ENCODE measurements at places on chromosomes 1 and 21. TPM values are rescaled to one million over a fixed set of nuclear protein-coding genes. Genes with fewer than 3 reads are reported as not detected.

Gene FHAD1
- total RNA-seq: 14.3 TPM

Gene HSPB7
- total RNA-seq: 4.9 TPM

Gene KCNA2
- total RNA-seq: 0.77 TPM

Gene NID1
- 46.6 TPM for total RNA-seq

Gene DMBX1
- not detected for total RNA-seq

GRCh38 chr1:2428490-2428889, 16.1 kb upstream of the PEX10 start:
- H3K4me1 ChIP-seq: no peaks in the 10 kb centered on the region
- no peak overlapping the region for H3K27ac ChIP-seq
- H3K36me3 ChIP-seq: no peaks in the 10 kb centered on the region
- H3K4me3 ChIP-seq: no peak overlapping the region

DNA sequence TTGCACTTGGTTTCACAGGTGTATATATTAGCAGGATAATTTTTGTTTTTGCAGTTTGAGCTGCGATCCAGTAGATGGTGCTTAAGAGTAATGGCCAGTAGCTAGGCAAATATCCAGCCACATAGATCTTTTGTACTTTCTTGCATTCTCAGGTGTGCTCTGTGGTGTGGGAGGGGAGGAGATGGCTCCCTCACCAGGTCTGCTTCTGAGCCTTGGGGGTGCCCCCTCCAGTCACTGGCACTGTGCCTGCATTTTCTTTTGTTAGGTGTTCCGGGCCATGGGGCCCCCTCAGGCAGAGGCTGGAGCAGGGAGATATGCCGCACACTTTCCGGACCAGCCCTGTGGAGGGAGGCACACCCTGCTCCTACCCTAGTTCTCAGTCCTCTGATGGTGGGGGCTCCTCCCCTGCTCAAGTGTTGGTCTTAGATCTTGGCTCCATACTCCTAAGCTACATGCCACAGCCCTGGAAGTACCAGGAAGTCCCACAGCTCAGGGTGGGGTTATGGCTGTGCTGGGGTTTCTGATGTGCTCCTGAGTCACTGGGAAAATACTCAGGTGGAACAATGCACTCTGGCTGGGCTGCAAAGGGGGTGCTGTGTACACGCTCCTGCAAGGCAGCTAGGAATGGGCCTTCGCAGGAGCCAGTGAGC, 197.6 kb upstream of the DMRTA2 start:
- no peaks in the 10 kb centered on the region for H3K27me3 ChIP-seq
- peak overlapping the region; percentile 48 for H3K27ac ChIP-seq

DNA sequence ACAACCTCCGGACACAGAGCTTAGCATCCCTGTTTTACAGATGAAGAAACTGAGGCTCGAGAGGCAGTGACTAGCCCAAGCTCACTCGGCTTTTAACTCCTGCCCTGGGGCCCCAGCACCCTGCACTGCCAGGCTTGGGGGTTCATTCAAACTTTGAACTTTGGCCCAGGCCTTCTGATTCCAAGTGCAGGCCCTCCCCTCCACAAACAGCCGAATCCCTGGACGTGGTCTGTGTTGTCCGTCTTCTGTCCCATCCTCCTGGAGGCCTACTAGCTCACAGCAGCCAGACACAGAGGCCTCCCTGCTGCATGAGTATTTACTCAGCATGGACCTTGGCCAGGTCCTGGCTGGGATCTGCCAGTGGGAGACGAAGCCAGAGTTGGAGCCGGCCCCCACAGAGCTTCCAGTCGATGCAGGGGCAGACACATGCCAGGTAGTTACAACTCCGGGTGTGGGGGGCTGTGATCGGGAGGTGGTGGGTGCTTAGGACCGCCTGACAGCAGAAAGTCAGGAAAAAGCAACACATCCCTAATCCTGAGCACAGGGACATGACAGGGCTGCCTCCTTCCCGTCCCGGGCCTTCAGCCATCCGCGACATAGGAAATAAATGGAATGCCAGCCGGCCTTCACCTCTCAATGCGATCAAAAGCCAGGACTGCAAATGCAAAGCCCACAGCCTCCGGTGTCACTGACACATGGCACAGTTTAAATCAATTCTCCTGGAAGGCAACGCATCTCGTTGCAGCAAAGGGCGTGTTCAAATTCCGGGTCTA, 7.4 kb downstream of the IFFO2 start:
- no peaks in the 10 kb centered on the region for H3K27me3 ChIP-seq
- peak overlapping the region; percentile 52 for H3K4me3 ChIP-seq
- peaks cover 98% of the 10 kb centered on the region for H3K4me1 ChIP-seq
- H3K27ac ChIP-seq: peak overlapping the region; percentile 91

GRCh38 chr1:58251430-58252073, 295.0 kb downstream of the OMA1 start:
- peaks cover 5% of the 10 kb centered on the region for H3K4me1 ChIP-seq
- H3K27ac ChIP-seq: no peak overlapping the region
- DNase-seq: no peak
- H3K36me3 ChIP-seq: no peaks in the 10 kb centered on the region
- H3K27me3 ChIP-seq: peaks cover 32% of the 10 kb centered on the region

DNA sequence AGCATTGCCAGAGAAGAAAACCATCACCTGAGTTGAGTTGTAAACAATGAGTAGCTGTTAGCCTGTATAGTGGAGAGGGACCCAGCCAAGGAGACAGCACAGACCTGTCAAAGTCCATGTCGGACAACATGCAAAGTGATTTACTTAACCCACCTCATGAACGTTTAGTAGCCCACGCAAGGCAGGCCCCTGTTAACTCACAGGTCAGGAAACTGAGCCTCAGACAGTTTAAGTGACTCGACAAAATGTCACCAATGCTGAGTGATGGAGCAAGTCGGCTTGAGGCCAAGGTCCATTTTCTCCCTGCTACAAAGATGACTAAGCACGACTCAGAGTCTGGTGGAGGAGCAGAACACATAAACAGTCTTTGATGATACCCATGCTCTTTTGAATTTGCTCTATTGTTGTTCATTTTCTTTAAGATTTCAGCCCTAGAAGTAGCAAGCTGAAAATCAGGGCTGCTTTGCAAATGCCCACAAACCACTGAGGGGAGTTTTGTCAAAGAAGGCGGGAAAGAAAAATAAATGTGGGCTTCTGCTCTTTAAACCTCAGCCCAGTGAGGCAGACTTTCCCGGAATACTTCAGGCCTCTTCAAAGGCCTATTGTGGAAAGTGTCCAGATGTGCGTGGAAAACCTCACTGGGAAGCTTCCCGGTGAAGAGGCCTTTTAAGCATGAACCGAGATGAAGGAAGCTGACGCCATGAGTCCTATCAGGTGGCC, 83.8 kb upstream of the HOOK1 start:
- no peak for DNase-seq
- H3K27me3 ChIP-seq: no peaks in the 10 kb centered on the region
- peaks cover 30% of the 10 kb centered on the region for H3K4me1 ChIP-seq
- H3K4me3 ChIP-seq: no peak overlapping the region

DNA sequence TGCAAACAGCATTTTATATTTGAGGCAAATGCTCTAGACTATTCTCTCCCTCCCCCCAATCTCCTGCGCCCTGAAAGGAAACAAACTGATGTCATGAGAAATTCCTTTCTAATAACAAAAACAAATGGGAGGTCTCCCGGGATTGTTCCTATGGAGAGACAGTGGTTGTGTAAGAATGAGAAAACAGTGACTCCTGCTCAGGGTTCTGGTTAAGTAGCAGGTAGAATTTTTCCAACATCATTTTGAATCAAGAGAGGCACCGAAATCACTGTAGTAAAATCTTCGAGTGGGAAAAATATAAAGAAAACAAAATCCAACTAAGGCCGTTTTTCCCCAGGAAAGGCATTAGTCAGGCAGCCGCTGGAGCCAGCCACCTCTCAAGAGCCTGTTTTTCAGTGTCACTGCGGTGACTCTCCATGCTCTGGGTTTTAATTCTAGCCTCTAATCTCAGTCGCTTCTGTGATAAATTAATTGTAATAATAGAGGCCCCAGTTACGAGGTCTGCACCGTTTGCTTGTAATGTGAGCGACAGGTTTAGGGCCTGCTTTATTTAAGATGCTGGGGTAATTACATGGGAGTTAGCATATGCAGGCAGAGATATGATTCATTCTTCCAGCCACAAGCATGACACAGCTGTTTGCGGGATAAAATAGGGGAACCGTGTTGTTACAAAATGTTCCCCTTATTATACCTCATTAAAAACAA, 80.3 kb downstream of the RNF220 start:
- H3K27me3 ChIP-seq: peaks cover 5% of the 10 kb centered on the region
- no peak overlapping the region for H3K27ac ChIP-seq
- no peak for DNase-seq
- H3K4me3 ChIP-seq: no peak overlapping the region
- H3K36me3 ChIP-seq: no peaks in the 10 kb centered on the region
- H3K4me1 ChIP-seq: peaks cover 4% of the 10 kb centered on the region

GRCh38 chr1:208068908-208069307, 158.0 kb upstream of the CD34 start:
- no peak overlapping the region for H3K4me3 ChIP-seq
- no peaks in the 10 kb centered on the region for H3K4me1 ChIP-seq
- no peak for DNase-seq
- no peaks in the 10 kb centered on the region for H3K27me3 ChIP-seq
- H3K36me3 ChIP-seq: peaks cover 88% of the 10 kb centered on the region

- peaks cover 29% of the 10 kb centered on the region for H3K4me1 ChIP-seq
- H3K36me3 ChIP-seq: peaks cover 70% of the 10 kb centered on the region
- no peak overlapping the region for H3K4me3 ChIP-seq
- H3K27me3 ChIP-seq: no peaks in the 10 kb centered on the region
Observed at GRCh38 chr21:32457360-32457840, 44.9 kb downstream of the EVA1C start.

GRCh38 chr1:39522661-39523567, 31.5 kb downstream of the BMP8A start:
- H3K4me3 ChIP-seq: no peak overlapping the region
- no peaks in the 10 kb centered on the region for H3K4me1 ChIP-seq
- H3K27ac ChIP-seq: no peak overlapping the region
- DNase-seq: no peak
- H3K36me3 ChIP-seq: peaks cover 19% of the 10 kb centered on the region
- H3K27me3 ChIP-seq: no peaks in the 10 kb centered on the region

- H3K36me3 ChIP-seq: no peaks in the 10 kb centered on the region
- no peak overlapping the region for H3K27ac ChIP-seq
- no peak for DNase-seq
- H3K4me1 ChIP-seq: peaks cover 6% of the 10 kb centered on the region
- no peak overlapping the region for H3K4me3 ChIP-seq
Observed at GRCh38 chr1:218401998-218402785, 57.1 kb downstream of the TGFB2 start.

DNA sequence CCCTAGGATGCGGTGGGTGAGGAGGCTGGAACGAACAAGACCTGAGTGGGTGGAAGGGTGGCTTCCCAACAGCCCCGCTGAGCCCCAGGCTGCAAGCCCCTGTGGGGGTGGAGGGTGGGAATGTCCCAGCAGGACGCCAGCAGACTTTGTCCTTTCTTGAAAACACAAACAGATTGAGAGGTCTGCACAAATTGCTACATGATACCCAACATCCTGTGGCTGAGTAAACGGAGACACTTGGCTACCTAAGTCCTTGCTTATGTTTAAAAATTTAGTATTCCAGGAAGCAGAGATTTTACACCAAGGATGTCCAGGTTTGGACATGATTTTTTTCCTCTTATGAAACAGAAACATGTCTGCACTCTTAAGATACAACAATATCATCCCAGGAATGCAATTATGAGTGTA, 11.8 kb upstream of the F3 start:
- no peaks in the 10 kb centered on the region for H3K27me3 ChIP-seq
- no peak for DNase-seq
- no peaks in the 10 kb centered on the region for H3K36me3 ChIP-seq
- H3K4me3 ChIP-seq: no peak overlapping the region
- H3K27ac ChIP-seq: peak overlapping the region; percentile 3

- H3K27me3 ChIP-seq: no peaks in the 10 kb centered on the region
- peak; percentile 87 for DNase-seq
- H3K4me1 ChIP-seq: no peaks in the 10 kb centered on the region
- H3K27ac ChIP-seq: peak overlapping the region; percentile 26
- no peak overlapping the region for H3K4me3 ChIP-seq
Observed at GRCh38 chr1:32400876-32401631, 6.8 kb upstream of the BSDC1 start.

DNA sequence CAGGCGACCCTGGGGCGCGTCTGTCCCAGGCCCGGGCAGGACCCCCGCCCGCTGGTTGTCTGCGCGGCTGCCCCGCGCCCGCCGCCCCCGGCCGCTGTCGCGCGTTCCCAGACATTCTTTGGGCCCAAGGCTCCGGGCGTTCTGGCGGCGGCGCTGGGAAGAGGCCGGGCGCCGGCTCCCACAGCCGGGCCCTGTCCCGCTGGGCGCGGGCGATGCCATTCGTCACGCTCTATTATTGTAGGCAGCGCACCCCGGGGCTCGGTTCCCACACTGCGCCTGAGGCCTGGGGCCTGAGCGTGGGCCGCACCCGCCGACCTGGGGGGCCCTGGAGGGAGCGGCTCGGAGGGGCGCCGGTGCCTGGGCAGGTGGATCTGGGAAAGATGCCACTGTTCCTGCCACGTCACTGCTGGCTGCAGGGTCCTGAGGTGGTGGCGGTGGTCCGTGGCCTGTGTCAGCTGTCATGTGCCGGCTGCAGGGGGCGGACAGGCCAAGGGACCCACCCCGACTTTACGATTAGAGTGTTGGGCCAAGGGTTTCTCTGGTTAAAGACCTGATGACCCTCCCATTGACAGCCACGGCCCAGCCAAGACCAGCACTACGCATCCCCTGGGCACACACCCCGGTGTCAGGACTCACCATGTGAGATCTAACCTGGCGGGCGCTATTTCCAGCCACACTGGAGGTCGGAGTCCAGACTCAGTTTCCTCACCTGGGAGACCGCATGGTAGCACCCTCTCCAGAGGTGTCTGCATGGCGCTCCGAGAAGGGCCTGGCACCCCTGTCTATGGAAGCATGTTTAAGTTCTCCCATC, 55.1 kb upstream of the ADARB1 start:
- H3K36me3 ChIP-seq: no peaks in the 10 kb centered on the region
- no peaks in the 10 kb centered on the region for H3K4me1 ChIP-seq
- H3K27me3 ChIP-seq: peaks cover 32% of the 10 kb centered on the region
- H3K4me3 ChIP-seq: peak overlapping the region; percentile 45

DNA sequence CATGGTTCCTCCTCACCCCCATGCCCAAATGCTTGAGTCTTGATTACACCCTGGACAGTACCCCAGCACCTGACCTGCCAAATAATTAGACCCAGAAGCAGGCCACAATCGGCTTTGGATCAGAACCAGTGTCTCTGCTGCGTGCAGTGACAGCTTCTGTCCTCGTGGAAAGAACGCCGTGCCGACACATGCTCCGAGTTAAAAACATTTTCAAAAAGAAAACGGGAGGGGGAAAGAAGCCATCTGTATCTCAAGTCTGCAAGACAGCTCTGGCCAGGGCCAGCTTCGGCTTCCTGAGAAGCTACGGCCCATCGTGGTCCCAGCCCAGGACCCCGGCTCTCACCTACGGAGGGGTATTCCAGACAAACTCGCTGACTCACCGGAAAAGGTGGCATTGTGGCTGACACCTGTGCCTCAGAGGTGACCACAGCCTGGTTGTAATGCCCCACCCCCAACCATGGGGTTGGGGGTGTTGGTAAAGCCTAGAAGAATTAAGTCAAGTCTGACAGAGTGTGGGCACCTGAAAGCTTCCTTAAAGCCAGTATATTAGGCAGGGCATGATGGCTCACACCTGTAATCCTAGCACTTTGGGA, 25.8 kb downstream of the SSBP3 start:
- peak overlapping the region; percentile 5 for H3K27ac ChIP-seq
- no peaks in the 10 kb centered on the region for H3K27me3 ChIP-seq
- no peak for DNase-seq
- H3K4me1 ChIP-seq: peaks cover 55% of the 10 kb centered on the region
- no peak overlapping the region for H3K4me3 ChIP-seq

- DNase-seq: no peak
- H3K4me1 ChIP-seq: no peaks in the 10 kb centered on the region
- no peak overlapping the region for H3K27ac ChIP-seq
- no peak overlapping the region for H3K4me3 ChIP-seq
- H3K36me3 ChIP-seq: no peaks in the 10 kb centered on the region
Observed at GRCh38 chr1:47555841-47556560, 118.2 kb downstream of the FOXD2 start.
